ENCODE measurements at places on chromosomes 11 and 22.

DNA sequence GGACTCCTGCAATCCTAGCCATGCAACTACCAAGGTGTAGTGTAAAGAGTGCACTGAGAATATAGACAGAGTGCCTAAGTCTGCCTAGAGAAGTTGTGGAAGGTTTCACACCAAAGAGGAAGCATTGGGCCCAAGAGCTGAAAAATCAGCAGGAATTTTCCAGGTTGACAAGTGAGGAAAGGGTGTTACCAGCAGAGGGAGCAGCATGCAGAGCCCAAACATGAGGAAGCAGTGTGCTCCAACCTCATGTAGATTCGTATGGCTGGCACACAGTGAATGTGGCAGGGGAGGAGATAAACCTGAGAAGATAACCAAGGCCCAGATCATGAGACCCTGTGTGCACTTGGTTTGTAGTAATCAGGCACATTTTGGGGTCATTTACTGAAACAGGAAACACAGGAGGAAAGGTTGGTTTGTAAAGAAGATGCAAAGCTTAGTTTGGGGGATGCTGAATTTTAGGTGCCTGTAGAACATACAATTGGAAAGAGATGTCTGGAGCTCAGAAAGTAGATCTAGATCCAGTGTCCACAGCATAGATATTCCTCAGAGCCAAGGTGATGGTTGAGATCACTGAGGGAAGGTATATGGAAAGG is 1.7 kb downstream of the HPX start:
- DNase-seq = peak; percentile 82

DNA sequence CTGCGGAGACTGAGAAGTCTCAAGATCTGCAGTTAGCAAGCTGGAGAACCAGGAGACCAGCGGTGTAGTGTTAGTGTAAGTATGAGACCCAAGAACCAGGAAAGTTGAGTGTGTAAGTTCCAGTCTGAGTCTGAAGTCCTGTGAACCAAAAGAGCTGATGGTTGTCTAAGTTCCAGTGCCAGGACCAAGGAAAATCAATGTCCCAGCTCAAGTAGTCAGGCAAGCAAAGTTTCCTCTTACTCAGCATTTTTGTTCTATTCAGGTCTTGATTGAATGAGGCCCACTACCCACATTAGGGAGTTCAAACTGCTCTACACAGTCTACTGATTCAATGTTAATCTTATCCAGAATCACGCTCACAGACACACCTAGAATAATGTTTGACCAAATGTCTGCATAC is 11.0 kb downstream of the USP28 start:
- no peak for DNase-seq

GRCh38 chr11:34333787-34334186 is 24.0 kb downstream of the ABTB2 start:
- no peak for DNase-seq

DNA sequence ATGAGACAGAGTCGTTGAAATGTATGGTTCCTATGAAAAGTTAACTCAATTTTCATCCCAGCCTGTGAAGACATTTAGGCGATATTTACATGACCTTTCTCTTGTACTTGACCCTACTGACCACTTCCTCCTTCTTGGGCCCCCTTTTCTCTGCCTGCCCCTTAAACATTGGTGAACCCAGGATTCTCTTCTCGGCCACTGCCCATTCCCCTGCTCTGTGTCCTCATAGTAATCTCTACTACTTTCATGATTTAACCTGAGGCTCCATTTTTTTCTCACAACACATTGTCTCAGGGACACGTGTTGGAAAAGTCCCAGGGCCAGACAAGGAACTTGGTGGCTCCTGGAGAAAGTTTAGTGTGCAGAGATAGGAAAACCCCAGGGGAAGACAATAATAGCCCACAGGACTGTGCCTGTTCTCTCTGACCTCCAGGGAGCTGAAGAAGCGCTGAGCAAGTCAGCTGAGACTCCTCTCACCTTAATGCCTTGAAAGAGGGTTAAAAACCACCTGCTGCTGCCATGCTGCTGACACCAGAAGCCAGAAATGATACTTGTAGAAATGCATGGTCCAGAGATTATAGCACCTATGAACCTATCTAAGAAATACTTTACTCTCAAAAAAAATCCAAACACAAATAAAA is 42.5 kb upstream of the SPATA19 start:
- no peak for DNase-seq

DNA sequence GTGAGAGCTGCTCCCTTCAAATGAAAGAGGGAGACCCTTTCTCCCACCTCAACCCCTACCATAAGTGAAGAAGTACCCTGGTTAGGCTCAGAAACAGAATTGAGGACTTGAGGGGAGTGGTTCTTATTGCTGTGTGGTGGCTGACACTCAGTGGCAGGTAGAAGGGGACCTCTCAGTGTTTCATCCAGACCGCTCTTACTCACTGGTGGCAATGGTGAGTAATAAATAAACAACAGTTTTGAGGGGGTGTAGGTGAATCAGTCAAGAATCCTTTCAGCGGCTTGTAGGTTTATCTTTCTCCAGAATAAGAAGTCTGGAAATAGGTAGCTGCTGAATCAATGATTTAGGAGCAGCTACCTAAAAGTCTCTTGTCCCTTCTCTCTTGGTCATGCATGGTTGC is 403.4 kb upstream of the B3GAT1 start:
- DNase-seq = no peak

- DNase-seq = no peak
Measured at GRCh38 chr22:43823353-43823908, 11.3 kb upstream of the EFCAB6 start.

- DNase-seq = no peak
Measured at GRCh38 chr22:40258501-40258915, 80.8 kb downstream of the TNRC6B start.

DNA sequence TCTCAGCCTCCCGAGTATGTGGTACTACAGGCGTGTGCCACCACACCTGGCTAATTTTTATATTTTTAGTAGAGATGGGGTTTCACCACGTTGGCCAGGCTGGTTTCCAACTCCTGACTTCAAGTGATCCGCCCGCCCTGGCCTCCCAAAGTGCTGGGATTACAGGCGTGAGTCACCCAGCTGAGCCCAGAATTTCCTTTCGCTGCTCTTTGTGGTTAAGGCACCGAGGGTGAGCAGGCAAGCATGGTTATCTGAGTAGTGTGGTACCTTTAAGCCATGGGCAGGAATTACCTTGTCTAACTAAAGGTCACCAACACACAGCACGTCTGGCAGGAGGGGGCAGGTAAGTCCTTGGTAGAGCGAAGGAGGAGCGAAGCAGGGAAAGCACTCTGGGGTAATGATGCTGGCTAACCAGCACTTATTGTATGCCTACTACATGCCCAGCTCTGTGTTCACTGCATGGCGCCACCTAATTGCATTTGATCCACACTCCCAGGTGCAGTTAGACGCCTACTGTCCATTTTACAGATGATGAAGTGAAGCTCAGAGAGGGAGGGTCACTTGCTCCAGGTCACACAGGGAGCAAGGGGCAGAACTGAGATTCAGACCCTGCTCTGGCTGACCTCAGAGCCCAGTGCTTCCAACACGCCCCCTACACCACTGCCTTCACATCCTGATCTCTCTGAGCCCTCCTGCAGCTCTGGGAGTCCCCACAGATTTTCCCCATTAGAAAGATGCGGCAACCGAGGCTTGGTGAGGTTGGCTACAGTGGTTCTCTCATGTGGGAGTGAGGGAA is 45.7 kb downstream of the TRIOBP start:
- DNase-seq = peak; percentile 53

GRCh38 chr11:5362017-5362625 is 10.8 kb downstream of the OR51B6 start:
- no peak for DNase-seq

Measured in suppressor macrophage (primary cell).